Trophoblast cell (in vitro differentiated cells and primary cell): ENCODE measurements at places on chromosomes 7 and 10.
A peak's percentile ranks its signal among the peaks of the same experiment; 100 is the strongest.

- H3K27ac ChIP-seq, result no peak overlapping the region
- DNase-seq, result no peak
- H3K4me1 ChIP-seq, result peaks cover under 1% of the 10 kb centered on the region
- H3K4me3 ChIP-seq, result no peak overlapping the region
- H3K36me3 ChIP-seq, result peaks cover 8% of the 10 kb centered on the region
- no peaks in the 10 kb centered on the region for H3K27me3 ChIP-seq
These were observed 130.3 kb downstream of the NRF1 start for GRCh38 chr7:129741743-129742213.

DNA sequence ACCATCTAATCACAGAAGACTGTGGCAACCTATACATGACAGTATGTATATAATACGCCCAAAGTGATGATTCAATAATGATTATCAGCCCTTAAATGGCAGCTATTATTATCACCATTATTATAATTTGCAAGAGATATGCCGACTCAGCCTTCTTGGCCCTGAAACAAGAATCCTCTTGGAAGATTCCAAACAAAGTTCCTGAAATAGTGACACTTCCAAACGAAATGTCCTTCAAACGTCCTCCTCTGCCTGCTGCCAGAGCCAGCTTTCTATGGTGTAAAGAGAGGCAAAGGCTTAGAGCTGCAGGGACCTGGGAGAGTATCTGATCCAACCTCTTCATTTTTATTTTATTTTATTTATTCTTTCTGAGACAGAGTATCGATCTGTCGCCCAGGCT, 36.0 kb downstream of the NRAP start:
- H3K4me3 ChIP-seq, result no peak overlapping the region
- H3K27ac ChIP-seq, result no peak overlapping the region
- H3K36me3 ChIP-seq, result no peaks in the 10 kb centered on the region

DNA sequence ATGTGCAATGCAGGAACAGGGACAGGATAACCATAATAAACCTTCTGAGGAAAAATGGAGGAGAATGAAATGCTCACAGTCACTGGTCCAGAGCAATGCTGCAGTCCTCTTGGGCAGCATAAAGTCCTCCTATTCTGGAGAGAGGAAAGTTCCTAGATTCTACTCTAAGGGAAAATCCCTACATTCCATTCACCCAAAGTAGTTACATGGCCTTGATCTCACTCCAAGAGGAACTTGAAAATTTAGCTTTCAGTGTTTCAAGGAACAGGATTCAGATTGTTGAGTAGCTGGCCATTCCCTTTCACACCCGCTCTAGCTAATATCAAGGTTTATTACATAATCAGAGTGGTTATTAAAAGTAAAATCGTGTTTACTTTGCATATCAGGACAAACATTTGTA, 168.3 kb downstream of the CHRM2 start:
- no peaks in the 10 kb centered on the region for H3K4me1 ChIP-seq
- no peak overlapping the region for H3K27ac ChIP-seq
- DNase-seq, result no peak
- H3K4me3 ChIP-seq, result no peak overlapping the region
- H3K36me3 ChIP-seq, result no peaks in the 10 kb centered on the region
- no peaks in the 10 kb centered on the region for H3K27me3 ChIP-seq

DNA sequence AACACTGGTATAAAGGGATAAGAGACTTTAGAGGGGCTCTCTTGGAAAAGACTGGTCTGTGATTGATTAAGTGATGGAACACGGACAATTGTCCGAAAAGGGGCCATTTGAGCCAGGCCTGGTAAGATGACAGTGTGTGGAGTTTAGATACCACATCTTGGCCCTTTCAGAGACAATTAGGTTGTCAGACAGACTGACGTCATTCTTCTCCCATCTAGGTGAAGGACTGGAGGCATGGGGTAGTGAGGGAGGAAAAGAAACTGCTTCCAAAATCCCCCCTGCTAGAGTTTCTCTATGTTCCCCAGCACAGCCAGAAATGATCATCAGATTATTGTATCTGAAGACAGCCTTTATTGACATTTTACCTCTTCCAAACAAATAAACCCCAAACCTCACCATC, 84.8 kb upstream of the MYO3A start:
- H3K4me3 ChIP-seq, result no peak overlapping the region
- H3K27me3 ChIP-seq, result no peaks in the 10 kb centered on the region
- no peak overlapping the region for H3K27ac ChIP-seq
- no peaks in the 10 kb centered on the region for H3K36me3 ChIP-seq
- H3K4me1 ChIP-seq, result no peaks in the 10 kb centered on the region

DNA sequence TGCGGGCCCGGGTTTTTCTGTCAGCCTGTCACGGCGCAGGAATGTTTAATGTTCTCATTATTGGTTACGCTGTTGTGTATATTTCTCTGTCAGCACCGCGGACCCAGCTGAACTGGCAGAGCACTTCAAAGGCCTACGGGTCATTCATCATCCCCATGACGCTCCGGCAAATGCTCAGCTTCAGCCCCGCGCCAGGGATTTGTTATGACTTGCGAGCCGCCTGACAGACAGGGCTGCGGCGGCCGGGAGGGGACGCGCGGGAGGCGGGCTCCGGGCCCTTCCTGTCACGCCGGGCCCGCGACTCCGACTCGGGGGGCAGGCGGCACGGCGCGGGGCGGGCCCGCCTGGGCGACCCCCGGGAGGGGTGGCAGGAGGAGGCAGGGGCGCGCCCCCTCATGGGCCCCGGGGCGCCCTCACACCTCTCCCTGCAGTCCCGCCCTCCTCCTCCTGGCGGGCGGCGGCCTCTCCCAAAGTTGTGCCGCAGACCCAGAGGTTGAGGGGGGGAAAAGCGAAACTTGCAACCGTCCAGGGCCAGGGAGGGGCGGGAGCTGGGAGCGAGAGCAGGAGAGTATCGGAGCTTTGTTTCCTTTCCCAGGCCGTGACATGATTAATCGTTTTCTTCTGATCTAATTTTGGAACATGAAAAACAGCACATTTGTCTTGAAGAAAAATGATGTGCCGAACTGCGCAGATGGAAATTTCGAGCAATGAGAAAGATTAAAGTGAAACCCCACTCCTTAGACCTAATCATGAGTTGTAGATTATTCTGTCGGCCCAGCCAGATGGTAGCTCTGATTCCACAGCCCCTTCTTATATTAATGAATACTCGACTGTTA, 59.3 kb upstream of the COMTD1 start:
- peaks cover 21% of the 10 kb centered on the region for H3K4me1 ChIP-seq
- peaks cover 2% of the 10 kb centered on the region for H3K27me3 ChIP-seq
- H3K4me3 ChIP-seq, result peak overlapping the region; percentile 62
- peak overlapping the region; percentile 83 for H3K27ac ChIP-seq
- no peaks in the 10 kb centered on the region for H3K36me3 ChIP-seq

DNA sequence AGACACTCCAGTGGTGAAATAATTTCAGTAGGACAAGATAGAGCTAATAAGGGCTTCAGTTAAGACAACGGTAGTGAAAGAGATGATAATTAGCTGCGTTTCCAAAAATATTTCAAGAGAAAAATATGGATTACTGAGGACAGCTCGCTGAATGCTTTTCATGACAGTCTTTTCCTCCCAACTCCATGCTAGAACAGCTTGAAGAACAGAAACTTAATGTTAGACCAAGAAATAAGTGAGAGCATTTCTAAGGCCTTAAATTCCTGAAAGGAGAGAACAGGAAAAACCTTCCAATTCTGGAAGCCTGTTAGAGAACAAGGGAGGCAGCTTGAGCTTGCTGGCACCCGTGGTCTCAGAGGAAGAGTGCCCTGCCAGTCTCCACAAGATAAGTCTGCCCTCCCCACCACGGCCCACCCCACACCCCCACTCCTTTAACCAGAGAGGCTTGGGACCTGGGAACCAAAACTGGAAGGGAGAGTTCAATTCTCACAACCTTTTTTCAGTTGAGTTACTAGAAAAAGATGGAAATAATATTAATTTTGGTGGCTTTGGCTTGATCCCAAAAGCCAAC, 1148.0 kb upstream of the CELF2 start:
- H3K36me3 ChIP-seq, result no peaks in the 10 kb centered on the region
- no peaks in the 10 kb centered on the region for H3K4me1 ChIP-seq
- H3K27me3 ChIP-seq, result no peaks in the 10 kb centered on the region
- DNase-seq, result no peak
- no peak overlapping the region for H3K4me3 ChIP-seq

- DNase-seq, result no peak
- no peaks in the 10 kb centered on the region for H3K27me3 ChIP-seq
- no peak overlapping the region for H3K27ac ChIP-seq
- no peaks in the 10 kb centered on the region for H3K4me1 ChIP-seq
- no peaks in the 10 kb centered on the region for H3K36me3 ChIP-seq
- no peak overlapping the region for H3K4me3 ChIP-seq
These were observed 42.0 kb upstream of the PTF1A start for GRCh38 chr10:23150091-23150490.
